Stimulated activated CD4-positive, alpha-beta T cell treated with anti-CD3 and anti-CD28 coated beads, Interleukin-2, amount 100 ng/mL, for 24 hours (primary cell): ENCODE measurements at places on chromosomes 3 and 15.
A peak's percentile ranks its signal among the peaks of the same experiment; 100 is the strongest.

- no peak for DNase-seq
These were observed 1.1 kb downstream of the DCUN1D1 start for GRCh38 chr3:182979103-182979673.

GRCh38 chr15:100341239-100341749, 481 bp downstream of the ADAMTS17 start:
- DNase-seq = peak; percentile 33

DNA sequence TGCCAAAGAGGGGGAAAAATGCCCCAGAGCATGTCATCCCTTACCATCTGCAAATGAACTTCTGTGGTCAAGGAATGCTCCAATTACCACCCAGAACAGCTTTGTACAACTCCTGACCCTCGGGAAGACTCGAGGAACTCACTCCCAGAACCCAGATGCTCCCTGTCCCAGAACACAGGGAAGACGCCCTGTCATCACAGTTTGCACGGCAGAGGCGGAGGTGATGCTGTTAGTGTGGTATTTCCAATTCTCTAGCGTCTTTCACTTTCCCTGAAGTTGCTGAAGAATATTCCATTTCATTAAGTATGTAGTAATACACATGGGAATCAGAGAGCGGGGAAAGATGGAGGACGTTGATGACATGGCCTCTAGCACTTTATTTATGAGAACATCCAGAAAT, 193.7 kb downstream of the TIGIT start:
- DNase-seq = no peak

DNA sequence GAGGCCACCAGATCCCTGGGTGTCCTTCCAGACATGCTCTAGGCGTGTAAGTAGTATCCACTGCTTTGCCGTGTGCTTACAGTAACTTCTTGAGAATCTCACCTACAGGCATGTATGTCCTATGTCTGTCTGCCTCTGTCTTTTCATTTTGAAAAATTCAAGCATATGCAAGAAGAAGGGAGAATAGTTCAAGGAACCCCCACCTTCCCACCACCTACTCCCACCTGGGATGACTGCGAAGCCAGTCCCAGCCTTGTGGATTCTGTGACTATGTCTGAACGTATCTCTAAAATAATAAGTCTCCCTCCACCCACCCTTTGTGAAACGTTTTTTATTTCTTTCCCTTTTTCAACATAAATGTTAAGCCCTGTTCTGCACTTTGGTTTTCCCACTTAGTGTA, 15.0 kb downstream of the CHST13 start:
- DNase-seq = no peak

DNA sequence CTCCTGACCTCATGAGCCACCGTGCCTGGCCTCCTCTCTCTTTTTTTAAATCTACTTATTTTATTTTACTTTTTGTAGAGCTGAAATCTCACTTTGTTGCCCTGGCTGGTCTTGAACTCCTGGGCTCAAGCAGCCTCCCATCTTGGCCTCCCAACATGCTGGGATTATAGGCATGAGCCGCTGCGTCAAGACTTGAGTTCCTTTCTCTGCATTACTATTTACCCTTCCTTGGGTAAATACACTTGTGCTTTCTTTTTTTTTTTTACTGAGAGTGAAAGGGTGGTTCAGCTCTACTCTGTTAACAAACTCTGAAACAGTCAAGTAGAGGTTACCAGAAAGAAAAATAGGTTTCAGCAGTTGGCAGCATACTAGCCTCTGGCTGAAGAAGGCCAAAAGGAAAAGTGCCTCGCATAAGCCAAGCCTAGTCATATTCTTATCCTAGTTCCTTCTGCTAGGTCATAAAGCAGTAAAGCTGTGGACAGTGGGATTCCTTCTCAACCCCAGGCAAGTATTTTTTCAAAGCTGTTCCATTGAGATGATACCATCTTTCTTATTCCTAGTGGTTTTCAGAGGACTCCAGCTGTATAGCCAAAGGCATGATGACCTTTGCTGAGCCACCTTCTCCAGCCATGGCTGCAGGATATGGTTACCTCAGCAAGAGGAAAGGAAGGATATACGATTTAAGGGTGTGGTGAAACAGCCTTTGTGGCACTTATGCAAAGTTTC, 135.1 kb downstream of the RBPMS2 start:
- DNase-seq = no peak

- no peak for DNase-seq
These were observed 1165.2 kb downstream of the TBL1XR1 start for GRCh38 chr3:176032043-176032442.

DNA sequence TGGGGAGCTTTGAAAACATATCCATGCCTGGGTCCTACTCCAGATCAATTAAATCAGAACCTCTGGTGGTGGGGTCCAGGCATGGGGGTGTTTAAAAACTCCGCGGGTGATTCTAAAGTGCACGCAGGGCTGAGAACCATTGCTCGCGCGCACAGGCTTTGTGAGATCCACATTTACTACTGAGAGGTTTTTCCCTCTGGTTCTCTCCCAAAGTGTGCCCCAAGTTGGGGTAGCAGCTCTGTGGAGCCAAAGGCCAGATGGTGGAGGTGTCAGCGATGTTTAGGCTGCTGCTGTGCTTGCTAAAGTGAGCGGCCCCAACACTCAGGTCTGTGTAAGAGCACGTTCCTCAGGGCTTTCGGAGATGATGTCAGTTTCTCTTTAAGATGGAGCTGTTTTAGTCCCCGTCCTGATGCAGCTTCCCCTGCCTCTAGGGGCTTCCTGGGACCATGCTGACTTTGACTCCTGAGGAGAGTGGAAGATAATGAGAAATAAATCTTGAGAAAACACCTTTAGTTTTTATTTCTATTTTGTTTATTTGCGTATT, 13.4 kb upstream of the MAGEF1 start:
- DNase-seq = no peak

DNA sequence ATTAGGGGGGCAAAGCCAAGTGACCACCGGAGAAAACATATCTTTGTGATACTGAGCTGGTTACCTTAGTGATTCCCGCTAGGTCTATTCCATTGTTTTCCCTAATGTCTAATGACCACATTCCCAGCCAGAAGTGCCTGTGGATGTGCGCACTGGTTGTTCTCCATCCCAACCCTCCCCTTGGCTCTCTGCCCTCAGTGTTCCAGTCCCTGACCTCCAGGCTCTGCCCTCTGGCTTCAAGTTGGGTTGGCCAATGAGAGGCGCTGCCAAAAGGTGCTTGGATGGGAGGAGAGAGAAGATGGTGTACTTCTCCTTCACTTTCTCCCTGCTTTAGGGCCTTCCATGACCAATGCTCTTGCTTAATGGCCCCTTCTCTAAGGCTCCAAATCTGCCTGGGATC, 2.4 kb downstream of the COLQ start:
- no peak for DNase-seq

DNA sequence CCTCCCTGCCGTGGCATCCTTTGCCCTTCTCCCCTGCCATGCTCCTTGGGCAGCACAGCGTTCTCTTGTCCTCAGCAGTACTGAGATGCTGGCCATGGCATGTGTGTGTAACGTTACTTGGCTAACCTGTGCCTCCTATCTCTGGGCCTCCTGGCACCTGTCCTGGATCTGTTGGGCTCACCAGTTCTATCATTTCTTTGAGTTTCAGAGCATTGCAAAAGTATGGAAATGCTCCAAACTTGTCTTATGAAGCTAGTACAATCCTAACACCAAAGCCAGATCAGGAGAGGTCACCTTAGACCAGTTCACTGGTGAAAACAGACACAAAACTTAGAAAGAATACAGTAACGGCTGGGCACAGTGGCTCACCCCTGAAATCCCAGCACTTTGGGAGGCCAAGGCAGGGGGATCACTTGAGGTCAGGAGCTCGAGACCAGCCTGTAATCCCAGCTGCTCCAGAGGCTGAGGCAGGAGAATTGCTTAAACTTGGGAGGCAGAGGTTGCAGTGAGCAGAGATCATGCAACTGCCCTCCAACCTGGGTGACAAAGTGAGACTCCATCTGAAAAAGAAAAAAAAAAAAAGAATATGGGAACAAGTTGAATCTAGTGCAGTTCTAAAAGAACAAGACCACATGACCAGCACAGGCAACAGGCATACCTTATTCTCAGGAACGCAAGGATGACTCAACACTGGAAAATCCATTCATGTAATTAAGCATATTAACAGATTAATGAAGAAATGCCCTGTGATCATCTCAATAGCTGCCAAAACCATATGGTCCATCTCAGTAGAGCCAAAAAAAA, 62.4 kb upstream of the TRPM1 start:
- DNase-seq = no peak

DNA sequence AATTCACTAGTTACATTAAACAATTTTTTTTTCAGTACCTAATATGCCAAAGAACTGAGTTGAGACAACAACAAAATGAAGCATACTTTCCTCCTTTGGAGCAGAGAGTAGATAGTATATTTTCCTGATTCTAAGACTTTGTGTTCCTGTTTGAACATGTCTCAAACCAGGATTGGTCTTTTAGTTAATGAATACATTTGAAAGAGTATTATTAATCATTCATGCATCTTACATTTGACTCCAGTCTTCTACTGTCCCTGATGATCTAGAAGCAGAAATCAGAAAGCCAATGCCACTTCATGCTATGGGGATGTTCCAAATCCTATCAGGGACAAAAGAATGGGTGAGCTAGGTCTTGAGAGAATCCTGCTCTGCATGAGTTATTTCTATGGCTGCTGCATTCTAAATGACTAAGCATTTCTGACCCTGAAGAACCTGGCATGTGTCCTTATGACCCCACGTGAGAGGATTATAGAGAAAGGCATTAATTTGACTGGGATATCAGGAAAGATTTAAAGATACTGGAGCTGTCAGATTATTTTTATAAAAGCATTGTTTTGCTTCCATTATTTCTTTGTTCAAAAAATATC, 32.9 kb upstream of the MBNL1 start:
- no peak for DNase-seq

- DNase-seq = no peak
These were observed 138.5 kb upstream of the ANKRD28 start for GRCh38 chr3:15936312-15936711.

GRCh38 chr3:115928376-115928775, 305.1 kb downstream of the GAP43 start:
- no peak for DNase-seq

- no peak for DNase-seq
These were observed 10.6 kb downstream of the THUMPD3 start for GRCh38 chr3:9373465-9373864.

- no peak for DNase-seq
These were observed 53.6 kb upstream of the RPL35A start for GRCh38 chr3:197896421-197896820.

- no peak for DNase-seq
These were observed 13.0 kb downstream of the CACNA2D2 start for GRCh38 chr3:50490424-50490823.

DNA sequence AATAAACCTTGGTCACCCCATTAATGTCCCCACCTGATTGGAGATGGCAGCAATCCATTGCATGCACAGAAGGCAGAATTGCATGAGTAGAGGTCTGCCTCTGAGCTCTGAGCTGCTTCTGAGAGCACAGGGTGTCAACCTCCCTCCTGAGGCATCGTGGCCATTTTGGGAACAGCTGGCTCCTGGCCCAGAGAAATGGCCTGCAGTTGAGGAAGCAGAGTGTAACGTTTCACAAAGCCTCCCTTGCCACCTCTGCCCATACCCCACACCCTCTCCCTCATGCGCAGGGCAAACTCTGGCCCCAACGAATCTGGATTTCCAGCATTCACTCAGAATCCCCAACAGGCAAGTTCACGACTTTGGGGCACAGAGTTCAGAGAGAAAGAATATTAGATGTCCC, 198.9 kb downstream of the ADAMTS9 start:
- DNase-seq = no peak

- DNase-seq = no peak
These were observed 408.2 kb upstream of the RASGRP1 start for GRCh38 chr15:38972831-38973230.

GRCh38 chr3:181947606-181948005, 235.9 kb downstream of the SOX2 start:
- DNase-seq = no peak

DNA sequence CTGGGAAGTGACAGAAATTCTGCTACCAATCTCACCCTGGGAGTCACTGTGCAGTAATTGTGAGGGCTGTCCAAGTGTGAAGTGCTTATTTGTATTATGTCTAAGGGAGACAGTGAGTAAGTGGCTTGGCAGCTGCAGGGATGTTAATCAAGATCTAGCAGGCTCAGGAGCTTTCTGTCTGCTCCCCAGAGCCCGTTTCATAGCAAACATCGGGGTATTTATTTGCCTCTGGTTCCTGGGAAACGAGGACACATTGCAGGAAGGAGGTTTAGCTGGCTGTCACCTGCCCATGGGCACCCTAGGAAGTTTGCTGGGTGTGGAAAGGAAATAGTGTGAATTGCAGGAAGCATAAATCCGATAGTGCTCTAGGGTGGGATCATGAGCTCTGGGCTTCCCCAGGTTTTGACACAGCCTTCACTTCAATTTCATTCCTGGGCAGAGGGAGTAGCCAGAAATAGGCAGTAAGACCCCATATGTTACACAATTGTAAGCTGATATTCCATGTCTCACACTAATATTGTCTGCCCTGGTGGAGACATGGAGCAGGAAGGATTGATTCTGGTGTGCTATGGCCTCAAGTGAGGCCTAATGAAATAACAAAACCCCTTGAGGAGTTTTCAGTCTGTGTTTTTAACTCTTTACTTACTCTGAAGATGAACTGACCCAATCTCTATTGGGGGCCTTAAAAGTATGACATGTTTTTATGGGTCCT, 74.1 kb upstream of the MITF start:
- DNase-seq = no peak

GRCh38 chr3:157487339-157487738, 15.9 kb downstream of the VEPH1 start:
- DNase-seq = no peak

- DNase-seq = peak; percentile 28
These were observed 583 bp upstream of the RBSN start for GRCh38 chr3:15099364-15100098.

DNA sequence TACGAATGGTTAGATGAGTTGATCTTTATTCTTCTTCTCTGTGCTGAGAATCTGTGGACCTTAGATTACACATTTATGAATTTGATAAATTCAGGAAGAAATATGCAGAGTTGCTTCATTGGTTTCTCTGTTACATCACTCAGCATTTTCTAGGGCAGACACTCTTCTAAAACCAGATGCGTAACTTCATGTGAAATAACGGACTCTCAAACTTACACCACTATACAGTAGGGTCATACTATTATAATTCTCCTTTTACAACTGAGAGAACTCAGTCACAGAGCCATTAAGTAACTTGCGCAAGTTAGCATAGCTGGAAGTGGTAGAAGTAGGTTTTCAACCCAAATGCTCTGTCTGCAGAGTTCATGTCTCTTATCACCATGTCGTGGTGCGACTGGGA, 5.7 kb downstream of the TMEM207 start:
- no peak for DNase-seq

DNA sequence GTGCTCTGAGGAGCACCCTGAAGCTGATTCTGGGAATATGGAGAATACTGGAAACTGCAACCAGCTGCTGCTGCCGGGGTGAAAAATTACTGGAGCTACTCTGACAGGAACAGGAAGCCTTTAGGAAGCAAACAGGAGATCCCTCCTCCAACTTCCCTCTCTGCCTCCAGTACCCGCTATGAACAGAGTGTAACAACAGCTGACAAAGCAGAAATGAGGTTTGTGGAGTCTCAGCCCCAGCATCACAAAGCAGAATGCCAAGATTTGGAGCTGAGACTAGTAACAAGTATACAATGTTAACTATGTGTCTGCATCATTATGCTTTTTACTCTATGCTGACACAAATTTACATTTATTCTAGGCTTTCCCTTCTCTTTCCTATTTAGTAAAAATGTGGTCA, 22.7 kb upstream of the PIAS1 start:
- no peak for DNase-seq
